ENCODE measurements at places on chromosomes 11 and 22. TPM values are rescaled to one million over a fixed set of nuclear protein-coding genes. Genes with fewer than 3 reads are reported as not detected.

The SCN2B gene
- not detected for total RNA-seq

The CCDC87 gene
- total RNA-seq = 0.13 TPM

The POU2AF1 gene
- total RNA-seq = not detected

The SLC25A45 gene
- total RNA-seq = 1.7 TPM

The OR2AG1 gene
- not detected for total RNA-seq

The PATE4 gene
- total RNA-seq = not detected

The FGF4 gene
- total RNA-seq = not detected

The MYEOV gene
- total RNA-seq = 0.39 TPM
